ENCODE measurements at places on chromosomes 3 and 15. TPM values are rescaled to one million over a fixed set of nuclear protein-coding genes. Genes with fewer than 3 reads are reported as not detected.

The MST1 gene
- total RNA-seq: 0.72 TPM

The WNT5A gene
- total RNA-seq: 15.6 TPM

The GRM2 gene
- not detected for total RNA-seq

GRCh38 chr3:157436583-157437291 lies at the start of gene PTX3:
TSS of gene PTX3 (plus strand) at chr3:157436850. CDS start at chr3:157436934, 84 bp downstream.
- peak; percentile 90 for DNase-seq

DNA sequence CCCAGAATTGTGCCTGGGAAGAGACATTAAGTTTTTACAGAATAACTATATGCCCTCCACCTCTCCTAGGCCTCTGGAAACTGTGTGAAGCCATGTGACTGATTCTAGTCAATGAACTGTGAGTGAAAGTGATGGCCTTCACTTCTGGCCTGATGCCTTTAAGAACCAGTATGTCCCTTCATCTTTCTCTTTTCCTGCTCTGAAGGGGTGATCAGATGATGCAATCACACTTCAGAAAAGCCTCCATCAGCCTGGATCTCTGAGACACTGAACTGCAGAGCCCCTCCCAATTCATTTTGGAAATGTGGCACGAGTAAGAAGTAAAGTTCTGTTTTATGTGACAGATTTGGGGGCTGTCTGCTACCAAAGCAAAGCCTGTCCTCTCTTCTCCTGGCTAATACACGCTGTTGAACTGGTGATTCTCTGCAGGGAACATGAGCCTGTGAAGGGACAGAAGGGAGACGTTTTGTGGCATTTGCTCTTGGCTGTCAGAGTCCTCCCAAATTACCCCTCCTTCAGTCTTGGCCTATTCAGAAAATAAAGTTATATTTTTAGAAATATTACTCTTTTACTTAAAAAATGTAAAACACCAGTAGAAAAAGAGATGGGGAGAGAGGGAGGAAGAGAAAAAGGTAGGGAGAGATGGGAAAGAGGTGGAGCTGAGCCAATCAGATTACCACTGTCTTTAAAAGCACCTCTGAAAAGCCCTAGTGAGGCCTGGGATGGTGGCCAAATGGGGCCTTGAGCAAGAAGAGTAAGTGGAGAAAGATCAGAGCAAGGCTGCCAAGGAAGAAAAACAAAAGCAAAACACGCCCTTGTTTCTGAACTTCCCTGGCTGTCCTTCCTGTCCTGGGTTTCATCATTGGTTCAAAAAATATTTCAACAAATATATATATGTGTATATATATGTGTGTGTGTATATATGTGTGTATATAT lies 40.9 kb upstream of the RYK start:
- DNase-seq: peak; percentile 55

- DNase-seq: no peak
Measured at GRCh38 chr3:48820612-48821324, 26.9 kb downstream of the PRKAR2A start.

DNA sequence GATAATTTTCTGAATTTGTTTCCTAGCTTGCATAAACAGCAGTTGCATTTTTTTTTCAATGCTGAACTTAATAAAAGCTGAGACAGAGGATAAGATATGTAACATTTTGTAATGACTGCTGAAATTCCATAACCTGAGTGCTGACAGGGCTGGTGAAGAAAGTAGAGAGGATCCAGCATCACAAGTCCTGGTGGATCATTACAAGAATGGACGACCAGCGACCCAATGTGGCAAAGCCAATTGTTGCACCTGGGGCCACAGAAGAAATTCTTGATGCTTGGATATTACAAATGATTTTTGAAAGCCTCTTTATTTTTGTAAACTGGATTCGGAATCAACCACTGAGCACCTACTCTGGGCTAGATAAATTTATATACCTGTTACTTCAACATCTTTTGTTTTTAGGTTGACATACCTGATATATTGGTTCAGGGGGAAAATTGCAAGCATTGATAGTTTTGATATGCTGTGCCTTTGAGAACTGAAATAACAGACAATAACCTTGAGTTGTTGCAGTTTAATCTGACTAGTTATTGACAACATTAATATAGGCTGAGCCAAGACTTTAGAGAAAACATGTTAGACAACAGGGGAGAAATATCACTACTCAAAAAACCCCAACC lies 3.9 kb upstream of the ACTL6A start:
- DNase-seq: peak; percentile 82

DNA sequence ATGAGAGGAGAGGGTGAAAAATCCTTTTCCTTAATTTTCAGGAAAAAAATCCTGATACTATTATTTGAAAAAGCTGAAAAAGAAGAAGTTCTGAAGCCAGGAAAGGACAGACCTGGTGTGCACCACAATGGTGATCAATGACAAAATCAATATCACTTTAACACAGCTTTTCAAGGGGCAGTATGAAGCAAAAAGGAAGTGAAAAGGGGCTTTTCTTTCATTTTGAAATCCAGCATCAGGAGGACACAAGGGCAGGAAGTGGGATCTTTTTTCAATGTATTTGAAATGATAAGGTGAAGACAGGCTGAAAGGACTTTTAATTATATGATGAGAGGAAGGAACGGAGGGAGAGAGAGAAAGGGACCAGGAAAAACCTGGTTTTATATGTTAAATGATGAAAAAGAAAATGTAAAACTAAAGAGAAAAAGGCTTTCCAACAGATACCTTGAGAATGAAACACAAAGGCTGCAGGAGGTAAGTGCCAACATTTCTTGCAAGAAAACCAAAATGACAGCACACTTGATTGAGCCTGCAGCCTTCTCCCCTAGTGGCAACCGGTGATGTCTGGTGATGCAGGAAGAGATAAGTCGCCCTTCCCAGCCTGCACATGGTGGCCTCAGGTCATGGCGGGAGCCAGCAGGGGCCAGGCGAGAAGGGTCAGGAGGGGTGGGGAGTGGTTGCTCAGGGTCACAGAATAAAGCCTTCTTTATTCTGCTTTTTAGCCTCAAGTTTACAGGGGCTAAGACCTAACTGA lies 236.7 kb upstream of the WNT5A start:
- DNase-seq: no peak

DNA sequence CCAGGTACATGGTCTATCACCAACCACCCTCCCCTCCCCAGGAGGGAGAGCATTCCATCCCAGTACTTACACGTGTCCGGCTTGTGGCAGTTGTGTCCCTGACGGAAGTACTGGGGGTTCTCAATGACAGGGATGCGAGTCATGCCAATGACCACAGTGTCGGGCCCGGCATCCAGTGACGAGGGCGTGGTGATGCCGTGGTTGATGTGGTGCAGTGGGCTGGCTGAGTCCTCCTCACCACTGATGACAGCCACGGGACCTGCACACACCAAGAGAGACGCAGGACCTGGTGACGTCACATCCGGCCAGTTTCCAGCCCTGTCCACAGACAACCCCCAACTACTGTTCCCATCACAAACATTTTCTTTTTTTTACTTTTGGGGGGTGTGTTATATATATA lies 223.8 kb downstream of the NTRK3 start:
- DNase-seq: peak; percentile 56

DNA sequence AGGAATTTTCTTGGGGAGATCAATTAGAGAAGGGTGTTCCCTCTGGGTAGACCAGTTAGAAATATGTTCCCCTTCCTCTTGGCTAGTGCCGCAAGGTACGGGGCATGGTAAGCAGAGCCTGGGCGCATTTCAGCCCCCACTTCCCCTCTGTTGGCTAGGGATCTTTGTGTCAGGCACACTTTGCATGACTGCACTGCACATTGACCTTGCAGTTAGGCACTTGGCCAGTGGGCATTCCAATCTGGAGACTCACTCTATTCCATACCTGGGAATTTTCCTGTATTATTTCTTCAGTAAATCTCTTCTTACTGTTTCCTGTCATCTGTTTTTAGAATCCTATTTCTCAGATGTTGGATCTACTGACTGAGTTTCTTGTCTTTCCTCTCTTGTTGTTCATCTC lies 30.0 kb upstream of the CACNA1D start:
- peak; percentile 49 for DNase-seq

DNA sequence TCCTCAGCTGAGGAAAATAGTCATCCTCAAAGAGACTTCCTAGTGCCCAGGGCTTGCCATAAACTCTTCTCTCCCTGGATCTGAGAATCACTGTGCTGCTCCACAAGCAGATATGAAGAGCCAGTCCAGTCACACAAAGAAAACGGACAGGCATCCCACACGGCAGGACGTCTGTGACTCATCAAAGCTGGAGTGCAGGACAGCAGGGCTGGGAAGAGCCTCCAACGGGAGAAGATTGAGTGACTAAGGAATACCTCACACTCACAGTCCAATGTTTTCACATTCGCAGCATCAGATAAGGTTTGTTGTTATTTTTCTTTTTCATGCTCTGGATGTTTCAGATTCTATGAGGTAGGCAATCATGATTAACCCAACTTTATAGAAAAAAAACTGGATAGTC lies 57.8 kb downstream of the NEK10 start:
- peak; percentile 98 for DNase-seq

- DNase-seq: no peak
Measured at GRCh38 chr15:85551221-85551832, 170.9 kb downstream of the AKAP13 start.

DNA sequence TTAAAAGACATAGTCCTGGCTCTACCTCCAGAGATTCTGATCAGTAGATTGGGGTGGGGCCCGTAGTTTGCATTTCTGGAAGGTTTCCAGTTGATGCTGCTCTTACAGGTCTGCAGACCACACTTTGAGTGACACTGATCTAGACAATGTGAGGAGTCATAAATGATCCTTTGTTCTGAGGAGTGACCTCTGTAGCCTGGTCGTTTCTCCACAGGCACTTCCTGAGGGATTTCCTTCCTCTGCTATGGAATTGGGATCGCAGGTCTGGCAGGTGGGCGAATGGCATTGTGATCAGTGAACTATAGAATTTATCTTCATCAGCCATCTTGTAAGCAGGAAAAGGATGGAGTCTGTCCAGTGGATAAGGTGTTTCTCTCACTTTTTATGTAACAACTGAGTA lies 5.5 kb downstream of the GFM1 start:
- DNase-seq: no peak

GRCh38 chr3:177837951-177838655 lies 640.8 kb upstream of the TBL1XR1 start:
- no peak for DNase-seq

GRCh38 chr15:42384597-42384996 lies 25.3 kb downstream of the CAPN3 start:
- no peak for DNase-seq

DNA sequence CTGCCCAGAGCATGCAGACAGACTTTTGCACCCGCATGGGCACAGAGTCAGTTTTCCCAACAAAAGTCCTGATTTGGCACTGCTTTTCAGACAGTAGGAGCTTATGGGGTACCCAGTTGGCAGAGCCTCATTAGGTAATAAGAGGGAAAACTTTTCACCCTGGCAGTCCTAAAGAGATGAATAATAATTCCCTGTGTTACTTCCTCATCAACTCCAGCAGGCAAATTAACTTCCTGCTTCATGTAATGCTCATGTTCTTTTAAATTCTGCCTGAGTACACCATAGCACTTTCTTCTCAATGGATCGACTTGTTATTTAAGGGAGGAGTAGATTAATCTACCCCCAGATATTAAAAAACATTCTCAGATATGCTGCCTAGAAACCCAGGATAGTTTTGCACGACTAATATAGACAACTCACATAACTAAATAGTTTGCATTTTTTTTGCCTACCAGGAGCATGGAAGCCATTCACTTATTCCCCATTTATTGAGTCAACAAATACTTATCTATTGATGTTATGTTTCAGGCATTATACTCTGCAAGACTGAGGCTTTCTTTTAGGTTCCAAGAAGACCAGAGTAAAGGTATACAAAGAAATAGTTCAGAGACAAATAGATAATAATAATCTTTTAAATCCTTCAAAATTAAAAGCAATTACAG lies 214.5 kb downstream of the KCNMB2 start:
- DNase-seq: no peak
